ENCODE measurements at places on chromosomes 11 and 22.

GRCh38 chr11:110121204-110121603 is 28.0 kb downstream of the ZC3H12C start:
- DNase-seq, result no peak

- no peak for DNase-seq
These were observed 179.2 kb upstream of the ZBED5 start for GRCh38 chr11:11036848-11037732.

- peak; percentile 19 for DNase-seq
These were observed 73.2 kb upstream of the CLDN5 start for GRCh38 chr22:19597399-19597735.

DNA sequence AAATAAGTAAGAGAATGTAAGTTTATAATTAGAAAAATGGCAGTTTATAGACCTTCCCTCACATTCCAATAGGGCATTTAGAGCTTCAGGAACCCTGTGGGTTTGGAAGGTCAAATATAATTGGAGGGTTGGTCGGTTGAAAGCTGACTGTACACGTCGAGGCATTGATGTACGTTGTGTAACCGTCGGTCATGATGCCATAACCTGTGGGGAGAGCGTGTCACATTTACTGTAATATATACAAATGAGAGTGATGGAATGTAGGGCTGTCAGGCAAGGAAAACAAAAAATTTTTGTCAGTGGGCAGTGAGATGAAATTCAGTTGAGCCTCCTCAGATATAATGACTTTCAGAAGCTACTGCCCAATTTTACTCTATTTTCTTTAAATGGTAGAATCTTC is 88.5 kb downstream of the ARL14EP start:
- no peak for DNase-seq

- no peak for DNase-seq
These were observed 6.0 kb upstream of the MCM5 start for GRCh38 chr22:35394011-35394312.

- DNase-seq, result no peak
These were observed 620 bp downstream of the EFEMP2 start for GRCh38 chr11:65871811-65872548.

DNA sequence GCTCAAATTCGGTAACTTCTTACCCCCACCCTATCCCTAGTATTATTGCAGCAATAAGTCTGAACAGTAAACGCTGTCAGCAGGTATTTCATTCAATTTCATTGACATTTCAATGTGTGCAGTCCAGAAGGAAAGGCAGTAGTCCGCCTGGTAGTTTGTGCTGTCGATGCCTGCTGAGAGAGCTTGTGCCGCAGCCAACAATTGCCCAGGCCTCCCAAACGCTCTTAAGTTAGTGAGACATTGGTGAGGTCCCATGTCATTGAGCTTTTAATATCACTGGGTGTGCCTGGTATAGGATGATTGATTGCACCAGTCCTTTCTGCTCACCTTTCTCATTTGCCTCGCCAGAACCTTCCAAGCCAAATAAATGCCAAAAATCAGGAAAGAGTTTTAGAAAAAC is 28.1 kb downstream of the ALKBH3 start:
- DNase-seq, result no peak

- DNase-seq, result no peak
These were observed 153.0 kb downstream of the MPPED1 start for GRCh38 chr22:43564859-43565258.

DNA sequence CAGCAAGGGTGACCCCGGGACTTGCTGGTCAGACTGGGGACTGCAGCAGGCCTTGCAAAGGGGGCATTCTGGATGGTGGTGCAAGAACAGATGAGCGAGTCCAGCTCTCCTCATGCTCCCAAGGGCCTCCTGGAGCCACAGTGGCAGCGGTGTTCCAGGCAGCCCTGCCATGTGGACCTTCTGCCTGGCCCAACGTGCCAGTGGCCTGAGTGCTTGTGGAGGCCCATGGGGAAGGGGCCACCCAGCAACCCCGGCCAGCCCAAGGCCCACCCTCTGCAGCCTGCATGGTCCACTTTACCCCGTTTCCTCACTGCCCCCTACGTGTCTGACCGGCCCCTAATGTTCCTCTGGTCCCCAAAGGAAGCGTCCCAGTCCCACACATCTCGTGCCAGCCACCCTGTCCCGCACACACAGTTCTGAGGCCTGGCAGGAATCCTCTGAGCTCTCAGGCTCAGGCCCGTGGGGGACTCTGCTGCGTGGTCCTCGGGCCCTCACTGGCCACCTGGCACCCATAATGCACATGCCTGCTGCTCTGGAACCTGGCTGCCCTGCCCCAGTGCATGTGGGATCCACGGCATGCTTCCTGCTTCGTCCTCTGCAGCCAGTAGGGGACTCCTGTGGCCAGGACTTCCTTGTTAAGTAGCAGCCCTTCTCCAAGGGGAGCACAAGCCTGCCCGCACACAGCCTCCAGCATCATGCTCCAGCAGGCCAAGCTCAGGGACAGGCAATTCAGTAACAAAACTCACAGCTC is 85.5 kb downstream of the DGCR2 start:
- DNase-seq, result no peak

GRCh38 chr11:112617977-112618826 is 343.0 kb upstream of the NCAM1 start:
- DNase-seq, result no peak

DNA sequence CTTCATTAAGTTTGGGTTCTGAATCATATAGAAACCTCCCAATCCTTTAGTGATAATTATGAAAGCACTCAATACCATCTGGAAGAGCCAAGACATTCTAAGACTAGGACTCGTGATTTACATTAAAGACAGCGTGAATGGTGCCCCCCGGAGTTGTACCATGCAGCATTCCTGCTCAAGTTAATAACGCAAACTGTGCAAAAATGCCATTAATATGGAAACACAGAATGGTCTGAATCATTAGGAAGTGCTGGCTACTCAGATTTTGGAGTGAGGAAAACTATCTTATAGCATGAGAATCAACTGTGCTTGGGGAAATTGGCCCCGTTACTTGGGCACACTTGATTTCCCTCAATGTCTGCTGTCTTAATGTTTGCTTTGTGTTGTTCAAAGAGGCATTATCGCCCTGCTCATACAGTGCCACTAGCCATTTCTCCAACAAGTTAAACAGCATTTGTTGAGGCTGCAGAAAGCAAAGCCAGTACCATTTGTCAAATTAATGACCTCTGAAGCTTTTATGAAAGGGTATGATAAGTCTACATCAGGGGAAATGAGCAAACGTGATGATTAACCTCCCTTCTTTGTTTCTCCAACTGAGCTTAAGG is 18.5 kb upstream of the TPH1 start:
- no peak for DNase-seq

DNA sequence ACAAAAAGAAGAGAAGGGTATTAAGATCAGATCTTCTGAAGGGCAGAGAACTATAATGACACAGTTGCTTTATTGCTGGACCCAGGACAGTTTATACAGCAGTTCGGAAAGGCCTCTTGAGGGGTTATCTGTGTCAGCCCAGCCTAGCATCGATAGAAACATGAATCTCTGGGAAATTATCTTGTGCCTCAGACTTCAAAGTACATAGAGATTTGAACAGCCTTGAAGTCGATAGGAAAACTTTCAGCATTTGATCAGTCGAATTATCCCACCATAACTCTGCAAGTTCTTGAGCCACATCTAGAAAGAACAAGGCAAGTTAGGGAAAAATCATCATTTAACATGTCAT is 2.5 kb upstream of the LMO2 start:
- DNase-seq, result no peak
